Iris pigment epithelial cell (primary cell): ENCODE measurements at places on chromosomes 13 and 19.
A peak's percentile ranks its signal among the peaks of the same experiment; 100 is the strongest.

- DNase-seq = peak; percentile 94
Observed at GRCh38 chr13:44523146-44524015, 52.7 kb downstream of the TSC22D1 start.

GRCh38 chr13:110195547-110196485 lies 111.1 kb downstream of the COL4A1 start:
- DNase-seq = peak; percentile 38

GRCh38 chr13:97561182-97561581 lies 127.2 kb downstream of the RAP2A start:
- no peak for DNase-seq

- peak; percentile 80 for DNase-seq
Observed at GRCh38 chr13:59099182-59099974, 1064.3 kb downstream of the DIAPH3 start.

- DNase-seq = peak; percentile 34
Observed at GRCh38 chr13:30222254-30222653, 85.1 kb downstream of the KATNAL1 start.

- no peak for DNase-seq
Observed at GRCh38 chr13:40165316-40165932, 501.0 kb downstream of the FOXO1 start.

- no peak for DNase-seq
Observed at GRCh38 chr19:24049537-24049936, 37.5 kb upstream of the ZNF254 start.

DNA sequence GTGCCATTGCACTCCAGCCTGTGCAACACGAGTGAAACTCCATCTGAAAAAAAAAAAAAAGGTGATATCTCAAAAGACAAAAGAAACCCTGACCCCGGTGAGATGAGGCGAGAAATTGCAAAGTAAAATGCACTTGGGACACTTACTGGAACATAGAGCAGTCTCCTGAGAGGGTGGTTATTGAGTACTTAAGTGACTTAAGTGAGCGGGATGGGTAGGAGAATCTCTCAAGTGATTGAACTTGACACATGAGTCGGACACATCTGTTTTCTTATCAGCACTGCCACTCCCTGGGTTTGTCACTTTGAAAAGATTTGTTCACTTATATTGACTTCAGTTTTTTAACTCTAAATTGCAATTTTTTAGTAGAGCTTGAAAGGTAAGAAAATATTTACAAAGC lies 2.8 kb downstream of the ZNF429 start:
- no peak for DNase-seq

DNA sequence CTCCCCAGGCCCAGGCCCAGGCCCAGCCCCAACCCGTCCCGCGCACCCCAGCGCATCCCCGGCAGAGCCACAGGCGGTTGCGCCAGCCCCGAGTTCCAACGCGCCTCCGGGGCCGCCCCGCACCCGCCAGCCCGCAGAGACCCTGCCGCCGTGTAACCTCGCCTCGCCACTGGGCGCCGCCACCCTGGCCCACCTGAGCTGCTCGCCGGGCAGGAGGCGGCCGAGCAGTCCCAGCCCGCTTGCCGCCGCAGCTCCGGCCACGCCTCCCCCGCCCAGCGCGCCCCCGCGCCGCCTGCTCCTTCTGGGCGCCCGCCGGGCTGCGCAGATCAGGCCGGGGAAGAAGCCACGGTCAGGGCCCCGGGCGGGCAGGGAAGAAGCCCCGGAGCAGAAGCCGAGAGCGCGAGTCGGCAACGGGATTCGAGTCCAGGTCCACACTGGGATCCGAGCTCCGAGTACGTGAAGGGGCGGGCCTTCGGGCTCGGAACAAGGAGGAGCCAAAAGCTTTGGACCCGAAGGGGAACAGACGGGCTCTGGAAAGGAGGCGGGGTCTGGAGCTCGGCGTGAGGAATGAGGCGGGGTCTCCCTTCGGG lies at the start of gene MBOAT7:
MBOAT7 (minus strand) TSS at position 436 of the 590 bp plus-strand sequence. CDS start 1,072 bp downstream, outside the sequence.
- DNase-seq = no peak

GRCh38 chr13:51057906-51058305 lies 53.2 kb downstream of the C13orf42 start:
- no peak for DNase-seq

DNA sequence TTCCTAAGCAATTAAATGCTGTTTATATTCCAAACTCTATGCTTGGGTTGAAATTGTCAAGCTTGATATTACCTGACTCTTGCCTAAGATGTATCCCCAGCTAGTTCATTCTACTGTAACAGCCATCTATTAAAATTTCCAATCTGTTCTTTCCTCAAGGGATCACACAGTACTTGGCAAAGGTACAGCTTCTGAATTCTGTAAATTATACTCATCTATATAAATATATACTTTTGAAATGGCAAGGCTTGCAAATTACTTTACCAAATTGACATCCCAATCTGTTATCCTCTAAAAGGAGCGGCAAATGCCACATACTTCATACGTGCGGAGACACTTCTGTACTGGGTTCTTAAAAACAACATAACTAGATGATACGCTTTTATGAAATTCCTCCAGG lies 330.2 kb downstream of the DNAJC15 start:
- DNase-seq = no peak

GRCh38 chr19:36115453-36116343 lies at the start of gene TBCB:
Gene TBCB (plus strand): TSS chr19:36115468. CDS start chr19:36115561, 93 bp downstream.
- peak; percentile 38 for DNase-seq

- DNase-seq = no peak
Observed at GRCh38 chr19:53521373-53522202, 16.4 kb upstream of the ZNF331 start.

DNA sequence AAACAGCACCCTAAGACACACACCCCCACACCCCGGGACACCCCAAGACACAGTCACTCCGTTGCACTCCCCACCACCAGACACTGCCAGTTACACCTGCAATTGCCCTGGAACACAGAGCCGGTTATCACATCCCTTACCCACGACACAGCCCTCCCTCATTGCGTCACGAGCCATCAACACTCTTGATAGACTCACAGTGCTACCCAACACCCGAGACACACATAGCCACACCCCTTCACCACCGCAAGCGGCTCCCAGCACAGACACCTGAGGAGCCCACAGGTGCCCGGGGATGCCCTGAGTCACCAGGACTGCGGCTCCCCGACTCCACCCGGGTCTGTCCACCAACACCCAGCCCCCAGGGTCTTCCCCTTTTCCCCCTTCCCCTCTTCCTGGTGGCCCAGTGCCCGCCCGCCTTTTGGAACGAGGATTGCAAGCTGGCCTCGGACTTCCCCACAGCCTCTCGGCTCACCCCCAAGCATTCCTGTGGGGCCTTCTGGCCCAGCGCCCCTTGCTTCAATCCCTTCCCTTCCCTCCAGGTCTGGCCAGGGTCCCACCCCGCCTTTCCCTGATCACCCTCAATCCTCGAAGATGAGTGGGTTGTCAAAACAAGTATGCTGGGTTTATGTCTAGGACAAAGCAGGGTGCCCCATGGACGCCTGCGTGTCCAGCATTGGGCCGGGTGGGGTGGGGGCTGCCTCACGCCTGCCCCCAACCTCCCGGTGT lies 1.7 kb upstream of the PTGER1 start:
- DNase-seq = peak; percentile 95

DNA sequence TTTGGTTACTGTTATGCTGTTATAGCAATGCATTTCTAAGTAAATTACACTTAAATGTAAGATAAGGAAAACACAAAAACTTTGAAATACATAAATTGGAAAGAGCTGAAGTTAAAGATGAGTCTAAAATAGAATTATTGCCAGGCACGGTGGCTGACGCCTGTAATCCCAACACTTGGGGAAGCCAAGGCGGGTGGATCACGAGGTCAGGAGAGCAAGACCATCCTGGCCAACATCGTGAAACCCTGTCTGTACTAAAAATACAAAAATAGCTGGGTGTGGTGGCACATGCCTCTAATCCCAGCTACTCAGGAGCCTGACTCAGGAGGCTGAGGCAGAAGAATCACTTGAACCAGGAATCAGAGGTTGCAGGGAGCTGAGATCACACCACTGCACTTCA lies 905.4 kb upstream of the GPC6 start:
- no peak for DNase-seq

GRCh38 chr19:38661996-38662395 lies 14.5 kb downstream of the ACTN4 start:
- no peak for DNase-seq

DNA sequence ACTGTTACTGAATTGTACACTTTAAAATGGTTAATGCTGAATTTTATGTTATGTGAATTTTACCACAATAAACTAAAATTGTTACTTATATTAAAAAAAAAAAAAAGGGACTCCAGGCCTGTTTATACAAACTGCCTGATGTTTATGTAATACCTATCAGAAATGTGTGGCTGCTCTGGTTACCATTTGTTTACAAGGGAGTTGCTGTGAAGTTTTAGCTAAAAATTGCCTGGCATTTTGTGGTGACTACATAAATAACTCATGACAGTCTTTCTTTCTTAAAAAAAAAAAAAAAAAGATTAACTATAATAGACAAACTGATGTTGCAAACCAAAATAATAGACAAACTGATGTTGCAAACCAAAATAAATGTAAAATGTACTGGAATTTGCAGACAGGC lies 71.8 kb downstream of the CDADC1 start:
- DNase-seq = peak; percentile 68

DNA sequence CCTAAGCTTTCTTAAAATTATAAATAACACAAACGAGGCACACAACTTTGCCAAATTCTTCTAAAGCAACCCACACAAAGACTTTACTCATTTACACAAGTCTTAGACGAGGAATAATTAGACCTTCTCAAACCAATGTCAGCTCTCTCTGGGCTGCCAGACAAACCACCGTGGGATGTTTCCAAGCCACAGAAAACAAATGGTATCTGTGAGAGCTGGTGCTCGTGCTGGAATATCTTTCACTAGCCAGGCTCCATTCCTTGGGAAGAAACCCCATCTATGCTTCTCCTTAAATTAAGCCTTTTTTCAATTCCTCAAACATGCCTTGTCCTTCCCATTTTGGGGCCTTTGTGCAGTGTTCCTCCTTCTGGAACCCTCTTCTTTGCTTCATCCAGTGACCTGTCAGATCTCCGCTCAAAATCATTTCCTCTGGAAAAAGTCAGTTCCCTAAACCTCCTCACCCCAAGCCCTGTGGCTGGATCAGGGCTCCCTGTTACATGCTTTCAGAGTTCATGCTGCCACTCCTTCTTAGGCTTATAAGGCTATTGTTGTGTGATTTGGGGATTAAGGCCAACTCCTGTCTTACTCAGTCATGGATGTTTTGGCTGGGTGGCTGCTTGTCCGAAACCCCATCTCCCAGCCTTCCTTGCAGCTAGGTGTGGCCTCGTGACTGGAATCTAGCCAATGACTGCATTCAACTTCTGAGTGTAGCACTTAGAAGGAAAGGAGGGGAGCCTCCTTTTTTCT lies 64.2 kb upstream of the GTF2F2 start:
- DNase-seq = peak; percentile 47

- DNase-seq = no peak
Observed at GRCh38 chr13:75513271-75513670, 24.4 kb downstream of the COMMD6 start.
